ENCODE measurements at places on chromosomes 5 and 9.

DNA sequence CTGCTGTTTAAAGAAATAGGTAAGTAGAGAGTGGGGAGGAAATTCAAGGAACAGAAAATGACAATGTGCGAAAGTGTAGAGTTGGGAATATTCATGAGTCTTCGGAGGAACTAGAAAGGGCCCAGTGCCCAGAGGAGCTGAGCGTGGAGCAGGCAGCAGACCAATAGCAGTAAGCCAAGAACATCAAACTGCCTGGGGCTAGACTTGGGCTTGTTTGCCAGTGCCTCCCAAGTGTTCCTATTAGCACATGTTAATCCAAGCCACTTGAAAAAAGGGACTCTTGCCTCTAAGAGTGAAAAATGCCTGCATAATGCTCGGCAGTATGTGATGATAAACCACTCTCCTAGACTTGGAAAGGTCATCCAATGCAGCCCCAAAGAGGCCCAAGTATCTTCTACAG, 1.2 kb upstream of the TAL2 start:
- no peak for DNase-seq

DNA sequence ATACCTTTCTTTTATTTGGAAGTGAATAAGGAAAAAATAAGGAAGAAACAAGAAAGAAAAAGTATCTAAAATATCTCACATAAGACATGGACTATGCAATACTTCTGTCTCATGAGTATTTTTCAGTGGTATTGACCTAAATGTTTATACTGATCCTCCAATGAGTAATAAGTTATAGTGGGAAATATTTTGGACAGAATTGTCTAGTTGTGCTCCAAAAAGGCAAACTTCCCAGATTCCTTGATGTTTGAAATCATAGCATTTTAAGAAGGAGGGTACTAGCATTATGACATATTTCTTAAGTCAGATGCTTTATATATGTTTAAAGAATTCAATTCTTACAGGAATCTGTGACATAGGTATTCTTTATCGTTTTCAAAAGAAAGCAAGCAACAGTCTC, 34.5 kb upstream of the BASP1 start:
- DNase-seq: no peak

DNA sequence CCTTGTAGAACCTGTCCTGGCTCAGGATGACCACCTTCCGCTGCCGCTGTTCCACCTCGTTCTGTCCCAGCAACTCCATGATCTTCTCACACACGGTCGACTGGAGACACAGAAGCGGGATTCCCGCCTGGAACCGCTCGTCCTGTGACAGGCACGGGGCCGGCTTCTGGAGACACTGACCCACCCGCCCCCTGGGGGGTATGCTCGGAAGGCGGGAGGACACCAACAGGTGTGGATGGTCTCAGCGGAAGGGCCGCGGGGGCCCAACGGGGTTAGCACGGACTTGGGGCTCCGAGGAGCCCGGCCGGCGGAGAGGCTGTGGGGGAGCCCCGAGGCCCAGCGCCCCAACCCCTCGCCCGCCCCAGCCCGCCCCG, 530 bp downstream of the UCK1 start:
- no peak for DNase-seq

- no peak for DNase-seq
Measured at GRCh38 chr5:35938568-35939227, at the start of gene CAPSL. Gene CAPSL (minus strand): TSS chr5:35938622. CDS start chr5:35921120, 17,502 bp downstream.

DNA sequence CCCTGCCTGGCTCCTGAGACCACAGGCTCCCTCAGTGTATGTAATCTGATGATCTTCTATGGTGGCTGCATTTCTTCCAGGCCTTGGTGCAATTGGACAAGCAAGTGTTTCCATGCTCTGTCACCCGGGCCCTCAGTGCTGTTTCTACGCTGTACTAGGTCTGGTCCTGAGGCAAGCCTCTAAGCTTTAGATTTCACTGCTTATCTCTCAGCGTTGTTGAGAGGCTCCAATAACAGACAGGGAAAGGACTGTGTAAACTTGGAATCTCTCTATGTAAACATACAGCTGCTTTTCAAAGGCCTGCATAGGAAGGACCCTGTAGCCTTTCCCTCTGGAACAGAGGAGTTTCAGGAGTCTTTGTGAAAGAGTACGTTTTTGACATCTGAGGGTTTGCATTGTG, 38.6 kb upstream of the NFIB start:
- no peak for DNase-seq

- DNase-seq: no peak
Measured at GRCh38 chr5:25764733-25765132, 1120.0 kb upstream of the CDH10 start.

All from left cardiac atrium (tissue), 4 donors.